A549 treated with ZK216348 at 1 μM for 4 hours (cell line): ENCODE measurements at places on chromosomes 1 and 21. TPM values are rescaled to one million over a fixed set of nuclear protein-coding genes. Genes with fewer than 3 reads are reported as not detected.

KCNQ4 gene
- 0.19 to 0.33 TPM (median 0.25 TPM) in 5 replicates for total RNA-seq

GPA33 gene
- total RNA-seq: not detected in 5 replicates

KIF26B gene
- total RNA-seq: 0.04 to 0.09 TPM (median 0.05 TPM) in 5 replicates

GUCA2B gene
- 0.42 TPM in 1 of 5 replicates, not detected in the others for total RNA-seq

TP73 gene
- total RNA-seq: 0.59 to 0.83 TPM (median 0.71 TPM) in 5 replicates

FCRL4 gene
- not detected in 5 replicates for total RNA-seq

TFF1 gene
- 20.3 to 28.6 TPM (median 25.3 TPM) in 5 replicates for total RNA-seq

ARHGAP30 gene
- 0.06 to 0.19 TPM (median 0.08 TPM) in 5 replicates for total RNA-seq
